ENCODE measurements at places on chromosomes 3 and 15.

DNA sequence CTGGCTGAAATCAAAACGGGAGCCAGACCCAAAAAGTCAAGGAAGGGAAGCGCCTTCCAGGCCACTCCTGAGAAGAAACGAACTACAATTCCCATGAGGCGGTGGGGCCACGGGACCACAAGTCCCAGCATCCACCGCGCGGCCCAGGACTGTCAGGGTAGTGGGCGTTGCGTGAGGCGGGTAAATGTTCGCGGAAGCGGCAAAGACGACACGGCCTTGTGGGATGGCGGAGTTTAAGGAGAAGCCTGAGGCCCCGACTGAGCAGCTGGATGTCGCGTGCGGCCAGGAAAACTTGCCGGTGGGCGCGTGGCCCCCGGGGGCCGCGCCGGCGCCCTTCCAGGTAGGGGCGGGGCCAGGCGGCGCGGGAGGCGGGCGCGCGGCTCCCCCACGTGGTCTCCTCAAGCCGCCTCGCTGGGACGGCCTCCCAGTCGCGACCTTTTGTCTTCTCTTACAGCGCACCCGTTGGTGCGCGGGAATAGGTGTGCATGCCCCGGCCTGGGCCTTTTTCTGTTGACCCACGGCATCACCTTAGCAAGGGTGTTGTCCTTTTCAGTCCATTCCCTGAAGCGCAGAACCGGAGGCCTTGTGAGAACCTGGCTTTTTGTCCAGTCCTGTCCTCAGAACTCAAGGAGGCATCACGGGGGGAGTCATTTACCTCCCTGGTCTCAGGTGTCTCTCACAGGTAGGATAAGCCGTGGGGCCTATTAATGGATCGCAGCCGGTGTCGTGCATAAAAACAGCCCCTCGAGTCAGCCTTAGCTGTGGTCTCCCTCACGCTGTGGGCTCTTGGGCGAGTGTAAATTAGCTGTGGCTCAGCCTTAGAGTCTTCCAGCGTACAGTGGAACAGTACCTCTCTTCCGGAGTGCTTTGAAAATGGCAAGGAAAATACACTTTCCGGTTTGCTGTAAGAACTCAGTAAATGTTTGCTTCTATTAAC is at the start of gene SETMAR:
TSS of gene SETMAR (plus strand) at position 183 of the 937 bp plus-strand sequence. CDS start at position 185, 2 bp downstream.
- peak; percentile 66 for DNase-seq

GRCh38 chr3:187623285-187623814 is 46.8 kb downstream of the SST start:
- DNase-seq: no peak

GRCh38 chr3:115805520-115805919 is 182.2 kb downstream of the GAP43 start:
- no peak for DNase-seq

DNA sequence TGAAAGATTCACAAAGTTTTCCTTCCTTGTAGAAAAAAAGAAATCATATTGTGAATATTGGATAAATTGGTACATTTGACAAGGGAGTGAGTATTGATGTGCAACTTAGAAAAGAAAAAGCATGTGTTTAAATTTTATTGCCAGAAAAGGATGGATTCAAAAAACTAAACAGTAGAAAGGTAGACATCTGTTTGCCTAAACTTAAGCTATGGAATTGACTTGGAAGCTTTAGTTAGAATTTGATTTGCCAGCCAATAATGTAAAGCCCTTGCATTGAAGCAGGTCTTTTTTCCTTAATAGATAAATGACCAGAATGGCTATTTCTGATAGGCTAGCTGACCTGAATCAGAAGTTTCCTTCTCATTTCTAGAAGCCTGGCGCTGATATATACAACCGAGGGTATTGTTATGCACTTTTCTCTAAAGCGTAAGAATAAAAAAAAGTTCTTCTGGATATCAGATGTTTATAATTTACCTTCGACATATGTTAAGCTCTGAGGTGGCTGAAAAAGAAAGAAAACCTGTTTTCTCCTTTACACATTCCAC is 4.2 kb downstream of the RARB start:
- no peak for DNase-seq

GRCh38 chr3:58563386-58564035 is 13.7 kb downstream of the FAM107A start:
- no peak for DNase-seq

- DNase-seq: no peak
Measured at GRCh38 chr15:84828086-84828908, 11.1 kb downstream of the ALPK3 start.

- DNase-seq: no peak
Measured at GRCh38 chr15:86837294-86838061, 757.8 kb downstream of the AGBL1 start.

DNA sequence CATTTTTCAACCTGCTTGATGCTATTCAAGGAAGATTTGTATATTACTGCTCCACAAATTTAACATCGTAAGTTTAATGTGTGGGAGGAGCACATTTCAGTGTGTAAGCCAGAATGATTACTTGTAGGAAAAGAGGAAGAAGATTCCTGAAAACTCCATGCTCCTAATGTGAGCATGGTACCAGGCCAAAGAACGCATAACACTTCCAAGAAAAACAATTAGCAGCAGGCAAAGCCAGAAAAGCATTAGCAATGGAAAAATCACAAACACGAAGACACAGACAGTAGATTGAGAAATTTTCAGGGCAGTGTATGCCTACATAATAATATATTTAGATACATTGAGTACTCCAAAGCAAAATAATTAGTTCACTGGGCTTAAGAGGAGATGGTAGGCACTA is 96.6 kb upstream of the CBLB start:
- no peak for DNase-seq

GRCh38 chr15:90666135-90666909 is 50.8 kb upstream of the BLM start:
- no peak for DNase-seq

DNA sequence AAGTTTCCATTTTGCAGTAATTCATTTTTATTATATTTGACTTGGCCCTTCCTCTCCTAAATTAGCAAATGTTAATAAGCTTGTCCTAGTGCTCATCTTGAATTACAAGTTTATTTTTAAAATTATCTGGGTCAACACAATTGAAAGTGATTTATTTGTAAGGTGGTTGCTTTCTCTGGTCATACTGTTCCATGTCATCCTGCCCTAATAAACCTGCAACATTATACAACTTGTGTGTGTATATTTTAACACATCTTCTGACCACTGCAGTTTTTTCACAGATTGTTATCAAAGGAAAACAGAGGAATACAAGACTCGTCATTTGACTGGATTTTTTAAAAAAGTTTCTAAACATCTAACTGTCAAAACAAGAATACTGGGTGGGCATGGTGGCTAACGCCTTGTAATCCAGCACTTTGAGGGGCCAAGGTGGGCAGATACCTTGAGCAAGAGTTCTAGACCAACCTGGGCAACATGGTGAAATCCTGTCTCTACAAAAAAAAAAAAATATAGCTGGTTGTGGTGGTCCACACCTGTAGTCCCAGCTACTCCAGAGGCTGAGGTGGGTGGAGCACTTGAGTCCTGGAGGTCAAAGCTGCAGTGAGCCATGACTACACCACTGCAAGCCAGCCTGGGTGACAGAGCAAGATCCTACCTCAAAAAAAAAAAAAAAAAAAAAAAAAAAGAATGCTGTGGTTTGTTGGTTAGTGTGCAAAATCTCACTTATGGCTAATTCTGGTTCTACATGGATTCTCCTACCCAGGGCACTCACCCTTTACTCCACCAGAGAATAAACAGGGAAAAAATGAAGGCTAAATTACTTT is 5.0 kb upstream of the LRRFIP2 start:
- DNase-seq: no peak

DNA sequence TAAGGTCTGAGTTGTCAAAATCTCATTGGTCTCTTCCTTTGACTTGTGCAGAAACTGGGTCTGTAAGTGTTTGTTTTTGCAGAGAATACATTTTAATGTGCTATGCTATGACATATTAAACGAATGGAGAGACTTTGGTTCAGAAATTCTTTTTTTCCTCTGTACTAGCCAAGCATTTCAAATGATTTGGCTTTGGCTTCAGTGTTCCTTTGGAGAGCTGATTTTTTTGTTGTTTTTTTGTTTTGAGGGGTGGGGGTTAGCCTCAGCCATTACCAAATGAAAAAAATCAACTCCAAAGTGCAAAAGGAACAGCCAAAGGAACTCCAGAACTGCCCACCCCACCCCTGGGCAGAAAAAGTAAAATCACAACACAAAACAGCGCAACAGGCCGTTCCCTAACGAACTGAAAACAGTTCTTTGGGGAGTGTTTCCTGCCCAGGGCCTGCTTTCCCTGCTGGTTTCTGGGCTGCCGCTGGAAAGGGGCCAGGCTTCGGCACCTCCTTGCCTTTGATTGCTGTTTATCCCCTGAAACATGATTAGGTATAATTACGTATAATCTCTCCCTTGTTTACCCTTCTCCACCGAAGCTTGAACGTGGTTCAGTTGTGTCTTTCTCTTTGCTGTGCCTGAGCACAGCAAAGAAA is 57.6 kb upstream of the NEO1 start:
- DNase-seq: no peak

DNA sequence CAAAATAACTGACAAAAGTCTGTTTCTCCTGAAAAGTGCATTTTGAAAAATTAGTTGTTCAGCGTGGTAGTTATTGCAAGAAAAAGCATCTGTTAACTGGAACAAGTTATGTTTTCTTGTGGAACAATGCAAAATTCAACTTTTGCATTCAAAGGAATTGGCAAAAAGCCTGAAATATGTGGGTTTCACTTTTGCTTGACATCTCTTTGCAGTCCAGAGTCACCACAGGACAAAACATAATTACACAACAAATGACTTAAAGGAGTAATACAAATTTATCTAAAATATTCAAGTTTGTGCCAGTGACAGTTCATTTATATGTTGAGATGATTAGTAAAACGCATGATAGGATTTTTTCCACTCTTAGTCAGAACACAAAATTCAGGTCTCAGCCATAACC is 96.3 kb upstream of the P2RY1 start:
- DNase-seq: no peak

DNA sequence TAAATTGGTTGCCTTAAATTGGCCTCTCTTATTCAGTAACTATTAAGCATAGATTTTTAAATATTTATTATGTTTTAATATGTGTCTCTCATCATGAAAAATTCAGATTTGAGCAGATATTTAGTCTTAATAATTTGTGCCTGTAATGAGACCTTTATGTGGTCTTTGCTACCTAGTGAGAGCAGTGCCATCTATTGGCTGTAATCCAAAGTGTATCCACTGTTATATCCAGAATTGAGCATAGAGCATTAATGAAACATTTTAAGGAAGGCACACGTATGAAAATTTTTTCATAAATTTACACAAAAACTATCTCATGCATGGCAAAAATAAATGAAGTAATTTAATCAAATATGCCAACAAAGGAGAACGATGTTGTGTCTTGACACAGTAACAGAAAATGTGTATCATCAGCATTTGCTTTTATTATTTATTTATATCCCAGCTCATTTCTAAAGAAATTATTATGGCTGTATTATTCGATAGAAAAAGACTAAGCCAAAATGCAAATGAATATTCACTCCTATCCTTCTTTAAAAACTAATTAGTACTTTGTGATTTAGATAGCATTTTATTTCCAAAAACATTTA is 203.5 kb downstream of the RSRC1 start:
- DNase-seq: no peak

DNA sequence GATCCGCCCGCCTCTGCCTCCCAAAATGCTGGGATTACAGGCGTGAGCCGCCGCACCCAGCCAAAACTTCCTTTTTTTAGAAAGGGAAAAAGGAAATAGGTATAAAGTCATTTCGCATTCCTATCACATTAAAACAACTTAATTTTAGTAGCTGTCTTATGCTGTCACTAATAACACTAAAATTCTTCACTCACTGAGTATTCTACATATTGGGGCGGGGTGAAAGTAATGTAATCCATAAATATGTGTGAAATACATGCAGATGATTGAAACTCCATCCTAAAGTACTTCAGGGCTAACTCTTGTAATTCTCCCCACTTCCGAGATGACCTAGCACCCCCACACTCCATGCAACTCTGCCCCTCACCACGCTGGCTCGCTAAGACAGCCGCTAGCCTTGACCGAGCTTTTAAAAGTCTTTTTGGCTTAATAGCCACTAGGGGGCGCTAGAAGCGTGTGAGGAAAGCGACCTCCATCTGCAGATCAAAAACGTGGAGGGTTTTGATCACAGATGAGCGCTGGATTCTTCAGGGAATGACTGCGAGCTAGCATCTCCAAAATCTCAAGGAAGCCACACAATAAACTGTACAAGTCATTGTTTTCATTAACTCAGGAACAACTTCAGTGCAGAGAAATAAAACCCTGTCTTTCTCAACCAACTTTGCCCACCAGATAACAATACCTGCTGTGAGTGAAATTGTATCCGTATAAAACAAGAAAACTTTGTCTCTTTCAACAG is 129.3 kb upstream of the IGF1R start:
- no peak for DNase-seq

- DNase-seq: no peak
Measured at GRCh38 chr3:21520106-21520963, 230.7 kb downstream of the ZNF385D start.

Data from stimulated activated CD8-positive, alpha-beta memory T cell treated with anti-CD3 and anti-CD28 coated beads, Interleukin-4, amount 100 ng/mL, for 4 hours (primary cell).